ENCODE measurements at places on chromosomes 7 and 10.

GRCh38 chr7:125908711-125909110 lies 979.1 kb upstream of the POT1 start:
- no peak for DNase-seq

GRCh38 chr10:91907914-91908336 lies 1.4 kb downstream of the FGFBP3 start:
- no peak for DNase-seq

GRCh38 chr10:48252354-48252650 lies 22.2 kb downstream of the FRMPD2 start:
- no peak for DNase-seq

- DNase-seq: no peak
These were observed 17.2 kb downstream of the MNX1 start for GRCh38 chr7:156993021-156993924.

DNA sequence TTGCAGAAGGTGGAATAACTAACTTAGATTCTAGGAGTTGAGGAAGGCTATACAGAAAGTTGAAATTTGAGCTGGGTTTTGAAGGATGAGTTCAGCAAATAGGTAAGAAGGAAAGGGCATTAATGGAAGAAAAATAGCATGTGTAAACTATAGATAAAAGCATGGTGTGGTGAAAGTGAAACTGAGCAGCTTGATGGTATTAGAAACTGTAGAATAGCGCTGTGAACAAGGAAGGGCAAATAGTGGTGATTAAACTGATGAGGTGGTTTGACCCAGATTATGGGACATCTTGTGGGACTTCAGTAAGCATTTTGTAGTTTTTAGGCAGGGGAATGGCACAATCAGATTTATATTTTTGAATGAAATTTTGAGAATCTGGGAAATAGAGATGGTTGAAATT lies 90.5 kb downstream of the EXOC6 start:
- DNase-seq: no peak

DNA sequence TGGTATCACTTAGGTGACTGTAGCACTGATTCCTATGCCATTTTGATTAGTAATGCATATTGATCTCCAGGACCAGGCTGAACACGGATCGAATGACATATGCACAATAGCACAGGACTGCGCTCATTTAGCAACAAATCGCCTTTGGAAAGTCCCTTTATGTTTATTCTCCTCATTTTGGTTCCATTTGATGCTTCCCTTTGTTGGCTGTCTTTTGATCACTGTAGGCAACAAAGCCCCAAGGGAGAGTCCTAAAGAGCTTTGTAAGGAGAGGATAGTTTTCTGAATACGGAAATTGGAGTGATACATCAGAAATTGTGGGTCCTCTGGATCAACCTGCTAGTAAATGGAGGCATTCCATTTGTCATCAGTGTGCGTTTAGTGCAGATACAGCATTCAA lies 1111.4 kb downstream of the SORCS1 start:
- DNase-seq: no peak

DNA sequence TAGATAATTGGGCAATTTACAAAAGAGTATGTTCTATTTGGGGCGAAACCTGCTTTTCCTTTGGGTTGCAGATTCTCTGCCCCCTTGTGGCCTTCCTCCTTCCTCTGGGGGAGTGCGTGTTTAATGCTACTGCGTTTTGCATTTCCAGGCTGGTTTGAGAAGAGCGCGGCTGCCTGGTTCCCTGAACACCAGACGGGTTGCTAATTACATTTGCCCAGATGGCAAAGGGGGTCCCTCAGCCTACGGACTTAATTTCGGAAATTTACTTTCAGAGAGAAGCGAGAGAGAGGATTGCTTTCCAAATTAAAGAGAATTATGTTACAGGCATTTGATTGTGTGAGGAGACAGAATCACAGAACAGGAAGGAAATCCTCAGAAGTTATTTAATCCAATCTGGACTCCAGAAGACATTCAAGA lies 91.9 kb upstream of the JAZF1 start:
- DNase-seq: peak; percentile 66

- DNase-seq: no peak
These were observed 5.3 kb downstream of the PTF1A start for GRCh38 chr10:23197416-23197861.

GRCh38 chr7:87223666-87224065 lies 4.1 kb upstream of the TMEM243 start:
- no peak for DNase-seq

DNA sequence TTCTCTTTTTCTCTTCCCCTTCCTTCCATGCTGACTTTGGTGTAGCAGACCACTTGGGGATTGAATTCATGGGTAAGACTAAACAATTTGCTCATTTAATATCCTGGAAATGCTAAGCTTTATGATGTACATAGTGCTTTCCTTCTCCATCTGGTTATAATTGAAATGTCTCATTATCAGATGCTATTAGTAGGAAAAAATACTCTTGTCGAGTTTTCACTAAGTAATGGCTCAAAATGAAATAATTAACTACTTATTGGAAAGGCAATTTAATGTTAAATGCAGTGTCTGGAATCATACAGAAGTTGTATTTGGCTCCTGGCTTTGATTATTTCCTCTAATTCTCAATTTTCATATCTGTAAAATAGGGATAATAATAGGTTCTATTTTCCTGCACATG lies 990.4 kb downstream of the NRG3 start:
- DNase-seq: no peak

GRCh38 chr7:151119902-151120301 lies 33.6 kb downstream of the AGAP3 start:
- DNase-seq: no peak

DNA sequence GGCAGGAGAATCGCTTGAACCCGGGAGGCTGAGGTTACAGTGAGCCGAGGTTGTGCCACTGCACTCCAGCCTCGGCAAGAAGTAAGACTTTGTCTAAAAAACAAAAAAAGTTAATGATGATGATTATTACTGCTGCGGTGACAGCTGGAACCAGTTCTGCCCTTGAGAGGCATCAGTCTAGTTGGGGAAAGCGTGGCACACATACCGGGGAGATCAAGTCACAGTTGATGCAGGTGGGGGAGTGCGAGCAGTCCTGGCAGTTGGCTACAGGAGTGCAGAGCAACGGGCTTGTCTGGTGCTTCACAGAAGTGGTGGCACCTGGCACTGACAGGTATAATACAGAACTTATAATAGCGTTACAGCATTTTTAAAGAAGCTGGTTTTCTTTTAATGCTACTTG lies 173.0 kb downstream of the ARHGAP21 start:
- no peak for DNase-seq

- DNase-seq: no peak
These were observed 1.2 kb downstream of the BRI3 start for GRCh38 chr7:98282703-98283102.

DNA sequence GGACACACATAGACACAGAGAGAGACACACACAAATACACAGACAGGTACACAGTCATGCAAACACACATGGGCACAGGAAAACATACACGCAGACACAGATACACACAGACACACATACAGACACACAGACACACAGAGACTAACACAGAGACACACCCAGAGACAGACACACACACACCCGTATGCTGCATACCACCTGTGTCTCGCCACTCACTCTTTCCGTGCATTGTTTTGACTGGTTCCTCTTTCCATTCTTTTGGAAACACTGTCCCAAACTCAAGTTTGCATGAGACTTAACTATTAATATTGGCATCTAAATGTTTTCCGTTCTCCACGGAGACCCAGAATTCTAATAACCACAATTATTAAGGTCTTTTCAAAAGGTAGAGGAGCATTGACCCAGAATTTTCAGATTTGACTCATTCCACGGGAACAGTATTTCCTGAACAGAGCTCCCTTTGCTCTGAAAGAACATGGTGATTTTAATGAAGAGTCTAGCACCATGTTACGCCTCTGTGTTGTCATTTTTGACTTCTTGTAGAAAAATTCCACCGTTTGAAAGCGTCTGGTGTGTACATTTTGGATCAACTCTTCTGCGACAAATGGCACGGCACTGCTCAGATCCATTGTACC lies 141.2 kb upstream of the RNF32 start:
- DNase-seq: no peak

- DNase-seq: no peak
These were observed 121.9 kb upstream of the AUTS2 start for GRCh38 chr7:69476416-69476815.

DNA sequence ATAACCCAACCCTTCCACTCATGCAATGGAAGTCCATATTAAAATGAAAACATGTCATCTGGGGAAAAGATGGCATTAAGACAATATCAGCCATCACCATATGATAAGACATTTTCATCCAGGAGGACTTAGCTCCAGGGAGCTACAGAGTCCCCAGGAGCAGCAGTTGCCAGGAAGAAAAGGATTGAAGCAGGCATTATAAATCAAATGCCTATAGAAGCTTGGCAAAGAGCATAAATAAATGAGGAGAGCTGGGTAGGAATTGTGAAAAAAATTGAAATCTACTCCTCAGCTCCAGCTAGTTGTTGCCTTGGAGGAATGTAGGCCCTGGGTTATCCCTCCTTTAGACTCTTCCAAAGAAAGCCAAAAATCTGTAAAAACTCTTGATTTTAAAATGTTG lies 42.5 kb downstream of the FAM13C start:
- no peak for DNase-seq

GRCh38 chr7:117776224-117776623 lies 97.0 kb downstream of the CTTNBP2 start:
- no peak for DNase-seq

DNA sequence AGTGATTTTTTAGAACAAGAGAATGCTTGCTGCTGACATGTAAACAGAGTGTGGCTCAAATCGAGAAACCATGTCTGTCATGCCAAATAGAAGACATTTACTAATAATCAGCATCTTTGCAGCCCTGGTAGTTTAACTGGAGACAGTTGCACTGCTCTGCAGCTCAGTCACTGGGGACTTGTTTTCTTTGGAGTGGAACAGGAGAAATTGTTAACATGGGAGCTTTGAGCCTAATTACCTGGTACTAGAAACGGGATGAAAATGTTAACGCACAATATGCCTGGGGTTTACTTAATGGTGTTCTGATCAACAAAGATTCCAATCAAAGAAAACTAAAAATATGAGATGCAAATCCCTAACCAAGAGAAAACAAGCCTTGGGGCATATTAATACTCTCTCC lies 153.5 kb downstream of the NRP1 start:
- no peak for DNase-seq

DNA sequence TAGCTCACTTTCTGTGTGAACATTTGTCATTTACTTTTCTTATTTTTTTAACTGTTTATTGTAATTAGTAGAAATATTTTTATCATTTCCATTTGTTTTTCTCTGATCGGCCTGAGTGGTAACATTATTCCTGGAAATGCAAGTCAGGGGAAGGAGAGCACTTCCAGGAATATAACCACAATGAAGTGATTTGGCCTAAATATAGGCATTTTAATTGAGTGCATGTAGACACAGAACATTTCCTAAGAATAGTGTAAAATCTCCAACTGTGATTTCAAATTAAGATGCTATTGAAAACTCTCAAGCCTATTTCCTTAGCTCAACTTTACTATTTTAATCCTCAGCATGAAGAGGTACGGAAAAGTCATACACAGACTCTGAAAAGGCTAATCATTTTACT lies 86.5 kb upstream of the SKAP2 start:
- no peak for DNase-seq

DNA sequence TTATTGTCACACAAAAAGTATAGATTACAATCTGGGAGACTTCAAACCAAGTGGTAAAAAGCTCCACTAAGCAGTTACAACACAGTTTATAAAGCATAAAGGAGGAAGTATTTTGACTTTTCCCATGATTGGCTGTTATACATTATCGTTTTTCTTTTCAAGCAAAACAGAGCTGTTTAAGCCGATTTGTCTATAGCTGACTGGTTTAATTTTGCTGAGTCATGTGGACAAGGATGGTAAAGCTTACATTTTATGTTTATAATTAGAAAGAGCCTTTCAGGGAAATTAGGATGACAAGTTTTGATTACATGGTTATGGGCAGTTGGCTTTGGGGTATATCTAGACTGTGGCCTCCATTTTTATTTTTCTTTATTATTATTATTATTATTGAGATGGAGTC lies 152.5 kb upstream of the STK17A start:
- DNase-seq: no peak

- no peak for DNase-seq
These were observed 74.8 kb downstream of the NSUN6 start for GRCh38 chr10:18576586-18576985.

DNA sequence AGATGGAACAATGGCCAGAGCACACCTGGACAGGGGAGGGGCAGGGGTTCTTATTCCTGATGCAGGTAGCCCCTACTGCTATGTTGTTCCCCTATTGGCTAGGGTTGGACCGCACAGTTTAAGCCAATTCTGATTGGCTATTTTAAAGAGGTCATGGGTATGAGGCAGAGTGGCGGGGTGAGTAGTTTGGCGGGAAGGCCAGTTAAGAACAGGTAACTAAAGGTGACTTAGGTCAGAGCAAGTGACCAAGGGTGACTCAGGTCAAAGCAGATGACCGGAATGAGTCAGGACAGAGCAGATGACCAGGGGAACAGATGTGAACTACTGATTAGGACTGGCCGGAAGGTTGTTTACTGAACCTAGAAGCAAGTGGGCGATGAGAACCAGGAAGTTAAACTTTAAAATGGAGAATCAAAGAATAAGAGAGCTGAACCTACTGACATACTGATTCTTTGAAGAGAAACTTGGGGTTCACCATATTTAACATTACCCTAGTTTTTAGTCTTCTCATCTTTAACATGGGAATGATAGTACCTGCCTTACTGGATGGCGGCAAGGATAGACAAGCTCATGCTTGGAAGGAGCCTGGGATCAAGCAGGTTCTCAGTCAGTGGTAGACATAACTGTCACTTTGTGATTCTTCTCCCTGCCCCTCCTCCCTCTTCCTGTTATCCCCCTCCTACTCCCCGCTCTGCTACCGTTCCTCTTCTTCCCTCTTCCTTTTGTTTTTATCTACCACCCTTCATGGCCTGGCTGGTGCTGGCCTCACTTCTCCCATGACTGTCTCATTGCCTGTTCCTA lies 55.0 kb downstream of the CCNY start:
- DNase-seq: no peak

DNA sequence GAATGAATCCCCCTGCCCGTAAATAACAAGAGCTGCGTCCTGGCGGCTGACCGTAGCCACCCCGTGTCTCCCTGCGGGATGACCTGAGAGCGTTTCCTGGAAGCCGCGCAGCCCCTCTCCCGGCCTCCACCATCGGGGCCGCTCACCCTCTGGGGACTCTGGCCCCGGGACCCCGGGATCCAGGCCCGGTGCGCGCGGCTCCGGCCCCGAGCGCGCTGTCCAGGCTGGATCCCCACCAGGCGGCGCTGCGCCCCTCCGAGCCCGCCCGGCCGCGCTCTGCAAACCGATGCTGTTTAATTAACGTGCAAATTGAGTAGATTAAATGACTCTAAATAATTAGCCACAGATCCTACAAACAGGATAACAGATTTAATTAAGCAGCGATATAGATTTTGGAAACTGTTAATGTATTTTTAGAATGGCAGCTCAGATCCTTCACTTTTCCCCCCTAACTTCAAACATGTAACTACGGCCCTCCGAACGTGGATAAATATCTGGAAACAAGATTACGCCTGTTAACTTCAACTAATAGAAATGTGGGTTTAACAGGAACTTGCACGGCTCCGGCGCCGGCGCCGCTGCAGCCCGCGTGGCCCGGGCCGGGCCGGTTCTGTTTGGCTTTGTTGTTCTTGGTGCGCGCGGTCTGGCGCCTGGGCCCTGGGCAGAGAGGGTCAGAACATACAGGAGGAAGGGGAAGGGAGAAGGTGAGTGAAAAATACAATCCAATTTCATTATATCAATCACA lies 7.1 kb upstream of the UNCX start:
- no peak for DNase-seq

GRCh38 chr7:1103009-1103788 lies 15.3 kb downstream of the GPER1 start:
- DNase-seq: no peak

- no peak for DNase-seq
These were observed 18.9 kb upstream of the ZNF138 start for GRCh38 chr7:64775289-64775688.

- DNase-seq: no peak
These were observed 2.5 kb downstream of the PDLIM1 start for GRCh38 chr10:95288303-95288702.

Data from AML-193 (cell line).